Hippocampal formation (tissue), 2 donors: ENCODE measurements at places on chromosomes 12 and 14.
A peak's percentile ranks its signal among the peaks of the same experiment; 100 is the strongest.

GRCh38 chr12:9910716-9911421 lies 21.3 kb downstream of the CLEC2A start:
- no peak for DNase-seq

DNA sequence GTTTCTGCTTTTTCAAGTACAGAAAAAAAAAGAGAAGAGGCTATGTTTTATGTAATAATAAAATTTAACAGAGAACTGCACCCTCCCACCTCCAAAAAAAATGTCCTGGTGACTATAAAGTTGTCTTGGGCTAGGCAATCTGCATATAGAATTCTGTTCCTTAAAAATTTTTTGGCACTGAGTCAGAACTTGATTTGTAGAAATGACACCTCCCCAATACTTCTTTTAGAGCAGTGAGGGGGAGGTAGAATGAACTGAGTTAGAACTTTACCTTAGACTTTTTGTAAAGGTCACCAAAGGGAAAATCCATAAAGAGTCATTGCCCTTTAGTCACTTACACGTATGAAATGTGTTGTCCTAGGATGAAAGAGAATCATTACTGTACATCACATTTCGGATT lies 80.0 kb downstream of the BTG1 start:
- no peak for DNase-seq

GRCh38 chr14:76098916-76099675 lies 52.6 kb upstream of the GPATCH2L start:
- no peak for DNase-seq

- DNase-seq = no peak
Observed at GRCh38 chr12:14257303-14257733, 108.2 kb upstream of the ATF7IP start.

DNA sequence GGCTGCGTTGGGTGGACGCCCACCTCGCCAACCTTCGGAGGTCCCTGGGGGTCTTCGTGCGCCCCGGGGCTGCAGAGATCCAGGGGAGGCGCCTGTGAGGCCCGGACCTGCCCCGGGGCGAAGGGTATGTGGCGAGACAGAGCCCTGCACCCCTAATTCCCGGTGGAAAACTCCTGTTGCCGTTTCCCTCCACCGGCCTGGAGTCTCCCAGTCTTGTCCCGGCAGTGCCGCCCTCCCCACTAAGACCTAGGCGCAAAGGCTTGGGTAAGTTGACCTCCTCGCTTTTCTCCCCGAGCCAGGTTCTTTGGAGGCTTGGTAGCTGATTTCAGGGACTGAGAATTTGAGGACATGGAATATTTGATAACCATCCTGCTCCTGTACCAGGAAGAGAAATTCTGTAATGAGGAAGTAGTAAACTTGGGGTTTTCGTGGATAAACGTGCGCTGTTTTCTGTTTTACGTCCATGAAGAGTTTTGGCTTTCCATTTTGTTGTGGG lies 530 bp downstream of the APAF1 start:
- DNase-seq = peak; percentile 37

GRCh38 chr12:108650083-108650482 lies 16.4 kb upstream of the SELPLG start:
- no peak for DNase-seq

GRCh38 chr12:15691388-15691787 lies 97.8 kb downstream of the EPS8 start:
- no peak for DNase-seq

DNA sequence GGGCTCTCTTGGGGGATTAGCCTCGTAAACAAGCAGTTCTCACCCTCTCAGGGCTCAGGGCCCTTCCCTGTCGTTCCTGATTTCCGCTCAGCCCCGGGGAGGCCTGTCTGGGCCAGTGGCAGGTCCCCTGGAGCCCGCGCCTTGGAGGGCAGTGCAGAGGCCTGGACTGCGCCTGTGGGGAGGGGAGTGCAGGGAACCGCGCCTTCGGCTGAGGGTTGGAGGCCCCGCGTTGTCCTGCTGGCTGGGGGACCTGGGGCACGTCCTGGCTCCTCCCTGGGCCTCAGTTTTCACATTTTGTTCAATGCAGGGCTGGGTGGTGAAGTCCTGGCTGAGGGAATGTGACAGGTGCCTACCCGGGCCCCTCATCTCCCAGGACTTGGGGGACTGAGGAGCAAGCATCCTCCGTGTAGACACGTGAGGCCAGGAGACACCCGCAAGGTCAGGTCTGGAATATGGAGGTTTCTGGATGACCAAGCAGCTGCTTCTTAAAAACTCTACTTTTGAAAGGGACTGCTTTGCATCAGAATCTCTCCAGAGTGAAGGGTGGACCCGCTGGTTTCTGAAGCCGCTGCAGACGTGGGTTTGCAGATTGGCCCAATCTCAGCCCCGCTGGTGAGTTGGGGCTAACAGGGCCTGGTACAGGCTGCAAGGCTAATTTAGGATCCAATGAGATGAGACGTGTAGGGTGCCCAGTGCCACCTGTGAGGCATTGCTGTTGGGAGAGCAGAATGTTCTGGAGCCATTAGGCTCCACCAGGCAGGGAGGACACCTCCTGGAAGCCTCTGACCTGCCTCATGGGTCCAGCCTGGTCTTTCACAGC lies 80.2 kb downstream of the KIF26A start:
- no peak for DNase-seq

DNA sequence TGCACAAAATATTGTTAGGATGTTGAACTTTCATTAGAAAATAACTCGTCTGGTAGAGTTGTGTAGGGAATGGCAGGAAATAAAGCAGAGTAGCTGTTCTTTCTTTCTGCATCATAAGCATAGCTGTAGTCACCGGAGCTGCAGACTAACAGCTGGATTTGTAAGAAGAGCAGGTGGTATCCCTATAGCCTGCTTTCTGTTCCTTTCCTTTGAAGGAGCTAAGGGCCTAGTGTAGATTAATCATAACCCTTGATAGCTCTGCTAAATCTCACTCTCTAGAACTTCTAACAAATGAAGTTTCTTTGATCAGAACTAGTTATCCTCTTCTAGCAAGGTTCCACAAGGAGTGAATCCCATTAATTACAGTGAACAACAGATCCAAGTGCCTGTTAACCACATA lies 3.5 kb downstream of the LMO3 start:
- no peak for DNase-seq

GRCh38 chr12:68479261-68479895 lies 131.3 kb upstream of the RAP1B start:
- no peak for DNase-seq

GRCh38 chr12:46546634-46547273 lies 174.2 kb upstream of the SLC38A2 start:
- DNase-seq = no peak

- DNase-seq = no peak
Observed at GRCh38 chr12:7750350-7750749, 3.2 kb upstream of the CLEC4C start.

GRCh38 chr14:32307881-32308582 lies 21.1 kb upstream of the AKAP6 start:
- no peak for DNase-seq

DNA sequence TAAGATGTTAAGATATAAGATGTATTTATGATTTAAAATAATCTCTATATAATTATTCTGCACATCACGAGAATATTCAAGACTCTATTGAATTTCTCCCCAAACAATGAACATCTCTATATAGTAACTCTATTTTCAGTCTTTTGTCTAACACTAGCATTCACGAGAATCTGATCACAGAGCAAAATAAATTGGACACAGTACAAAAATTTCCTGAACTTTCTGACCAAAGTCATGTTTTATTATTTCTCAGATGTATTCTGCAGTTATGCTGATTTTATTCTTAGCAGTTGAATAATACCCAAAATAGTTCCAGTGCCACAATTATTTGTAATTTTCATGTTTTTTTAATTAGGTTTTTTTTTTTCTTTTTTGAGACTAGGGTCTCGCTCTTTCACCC lies 19.6 kb downstream of the EPS8 start:
- no peak for DNase-seq

GRCh38 chr12:49777341-49777740 lies 36.0 kb downstream of the TMBIM6 start:
- no peak for DNase-seq

- DNase-seq = no peak
Observed at GRCh38 chr12:101527682-101528081, 52.5 kb downstream of the SPIC start.

DNA sequence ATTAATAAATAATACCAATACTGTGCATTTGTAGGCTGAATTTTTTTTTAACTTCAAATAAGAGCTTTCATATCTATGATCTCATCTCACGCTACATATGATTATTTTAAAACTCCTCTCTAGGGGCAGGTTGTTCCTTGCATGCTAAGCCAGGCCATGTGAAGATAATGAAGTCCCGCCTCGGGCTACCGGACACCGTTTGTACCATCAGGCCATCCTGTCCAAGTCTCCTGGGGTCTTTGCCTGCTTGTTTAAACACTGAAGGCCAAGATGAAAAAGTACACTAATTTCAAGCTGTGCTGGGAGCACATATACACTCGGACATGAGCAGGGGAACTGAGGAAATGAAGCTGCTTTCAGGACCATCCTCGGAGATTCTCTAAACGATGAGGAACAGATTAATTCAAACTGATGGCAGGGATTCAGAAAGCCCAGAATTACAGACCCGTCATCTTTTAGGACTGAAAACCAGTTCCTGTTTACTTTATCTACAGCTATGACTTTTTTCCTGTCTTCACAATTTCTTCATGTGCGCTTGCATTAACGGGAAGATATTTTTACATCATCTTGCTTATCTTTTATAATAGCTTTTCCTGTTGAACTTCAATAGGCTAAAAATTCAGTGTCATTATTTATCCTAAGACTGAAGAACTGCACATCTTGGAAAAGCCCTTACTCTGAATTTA lies 6.3 kb upstream of the ABHD12B start:
- no peak for DNase-seq

DNA sequence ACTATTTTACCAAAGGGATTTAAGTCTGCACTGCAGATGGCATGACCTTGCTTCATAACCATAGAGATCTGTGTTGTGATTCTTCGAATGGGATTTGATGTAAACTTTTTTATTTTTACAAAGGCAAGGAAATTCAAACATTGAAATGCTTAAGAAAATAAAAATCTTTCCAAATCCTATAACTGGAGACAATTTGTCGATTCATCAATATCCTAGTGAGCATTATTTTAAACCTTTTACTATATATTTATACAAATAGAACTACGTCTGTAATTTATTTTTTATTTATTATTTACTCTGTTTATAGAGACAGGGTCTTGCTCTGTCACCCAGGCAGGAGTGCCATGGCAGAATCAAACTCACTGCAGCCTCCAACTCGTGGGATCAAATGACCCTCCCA lies 14.3 kb upstream of the SCAF11 start:
- DNase-seq = no peak

DNA sequence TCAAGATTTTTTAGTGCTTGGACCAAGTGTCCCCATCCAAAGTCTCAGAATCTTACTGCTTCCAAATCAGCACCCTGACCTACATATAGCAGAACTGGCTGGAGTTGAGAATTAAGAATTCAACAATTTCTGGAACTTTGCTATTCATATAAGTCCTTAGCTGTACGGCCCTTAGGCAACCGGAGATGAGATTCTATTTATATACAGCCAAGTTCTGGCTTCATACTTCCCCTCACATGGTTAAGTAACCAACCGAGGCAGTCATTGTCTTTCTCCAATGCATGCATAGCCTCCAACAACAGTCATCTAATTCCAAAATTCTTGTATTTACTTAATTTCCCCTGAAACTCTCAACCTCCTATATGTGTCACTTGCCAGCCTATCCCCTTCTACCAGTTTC lies 76.6 kb downstream of the SINHCAF start:
- DNase-seq = no peak

GRCh38 chr14:51327376-51327775 lies 87.3 kb downstream of the TMX1 start:
- no peak for DNase-seq

GRCh38 chr12:2722806-2723205 lies 72.0 kb upstream of the FKBP4 start:
- DNase-seq = no peak

DNA sequence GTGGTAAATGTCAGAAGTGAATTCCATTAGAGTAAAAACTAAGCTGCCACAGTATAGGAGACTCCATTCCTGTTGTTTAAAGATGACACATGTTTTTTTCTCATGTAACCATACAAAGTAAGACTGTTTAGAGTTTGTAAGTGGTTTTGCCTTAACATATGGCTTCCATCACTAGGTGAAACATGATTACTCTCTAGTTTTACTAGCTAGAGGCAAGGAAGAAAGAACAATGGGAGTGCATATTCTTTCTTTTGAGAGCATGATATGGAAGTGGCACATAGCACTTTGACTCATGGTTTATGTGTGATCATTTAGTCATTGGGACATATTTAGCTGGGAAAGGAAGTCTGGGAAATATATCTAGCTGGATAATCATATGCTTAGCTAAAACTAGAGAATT lies 7.7 kb downstream of the ATF7IP start:
- DNase-seq = no peak

GRCh38 chr14:68440820-68441219 lies 352.0 kb downstream of the ZFP36L1 start:
- no peak for DNase-seq

DNA sequence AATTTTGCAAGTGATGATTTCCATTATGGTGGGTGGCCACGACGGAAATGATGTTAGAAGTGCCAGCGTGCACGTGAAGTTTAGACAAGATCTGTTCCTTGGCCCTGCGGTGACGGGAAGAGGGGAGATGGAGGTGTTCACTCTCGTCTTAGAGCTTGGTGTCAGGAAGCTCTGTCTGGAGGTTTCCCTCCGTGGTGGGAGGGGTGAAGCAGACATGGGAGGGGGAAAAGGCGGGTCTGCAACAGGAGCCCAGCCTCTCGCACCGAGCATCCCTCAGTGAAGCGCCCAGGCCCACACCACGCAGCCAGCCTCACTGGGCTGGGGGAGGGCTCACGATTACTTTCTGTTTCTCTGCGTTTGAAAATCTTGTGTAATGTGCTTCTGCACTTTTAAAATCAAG lies 26.3 kb downstream of the EML1 start:
- no peak for DNase-seq

DNA sequence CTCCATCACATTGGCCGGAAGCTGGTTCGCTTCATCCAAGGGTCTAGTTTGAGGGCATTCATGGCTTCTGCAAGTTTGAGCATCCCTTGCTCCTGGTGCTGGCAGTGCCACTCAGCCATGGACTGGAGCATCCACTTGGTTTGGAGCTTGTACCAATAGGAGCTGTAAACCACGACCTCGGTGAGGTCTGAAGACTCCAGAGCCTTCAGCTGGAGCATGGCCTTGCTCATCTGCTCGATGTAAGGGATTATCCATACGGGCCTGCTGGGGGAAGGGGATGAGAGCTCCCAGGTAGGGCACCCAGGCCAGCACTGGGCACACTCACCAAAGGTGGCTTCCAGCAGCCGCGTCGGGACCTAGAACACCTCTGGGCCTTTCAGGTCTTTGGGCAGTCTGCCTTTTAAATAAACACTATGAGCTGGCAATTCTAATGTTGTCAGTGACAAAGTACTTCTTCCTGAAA lies 13.5 kb downstream of the FOS start:
- no peak for DNase-seq

DNA sequence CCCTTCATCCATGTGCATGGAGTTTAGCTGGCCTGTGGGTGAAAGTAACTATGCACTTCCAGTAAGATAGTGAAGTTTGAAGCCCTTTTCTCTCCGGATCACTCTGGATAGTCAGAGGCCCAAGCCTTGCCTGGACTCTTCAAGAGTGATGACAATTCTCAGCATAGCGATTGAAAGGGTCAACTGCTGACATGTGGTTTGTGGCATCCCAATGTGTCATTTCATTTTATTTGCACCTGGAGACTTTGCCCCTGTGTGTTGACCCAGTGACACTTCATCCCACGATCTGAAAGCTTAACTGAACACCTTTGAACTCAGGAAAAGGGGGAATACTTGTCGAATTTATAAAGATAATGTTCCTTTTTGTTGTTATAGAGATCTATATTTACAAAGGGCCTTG lies 711.9 kb upstream of the TMEM132C start:
- no peak for DNase-seq
